ENCODE measurements at places on chromosomes 13 and 19.
A peak's percentile ranks its signal among the peaks of the same experiment; 100 is the strongest.

DNA sequence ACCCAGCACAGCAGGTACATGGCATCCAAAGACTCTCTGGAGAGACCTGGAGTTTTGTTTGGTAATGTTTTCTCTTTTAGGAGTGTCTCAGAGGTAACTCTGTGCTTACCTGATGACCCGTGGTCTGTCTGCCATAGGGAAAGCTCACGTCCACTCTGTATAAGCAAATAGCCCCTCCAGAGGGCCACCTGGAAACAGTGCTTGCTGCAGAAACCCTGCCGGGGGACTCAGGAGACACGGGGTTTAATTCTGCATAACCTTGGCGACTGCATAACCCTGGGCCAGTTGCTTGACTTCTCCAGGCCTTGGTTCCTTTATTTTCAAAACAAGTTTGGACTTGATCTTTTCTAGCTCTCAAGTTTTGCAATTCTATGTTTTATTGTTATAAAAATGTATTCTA, 187.2 kb upstream of the SOX1 start:
- DNase-seq = no peak

DNA sequence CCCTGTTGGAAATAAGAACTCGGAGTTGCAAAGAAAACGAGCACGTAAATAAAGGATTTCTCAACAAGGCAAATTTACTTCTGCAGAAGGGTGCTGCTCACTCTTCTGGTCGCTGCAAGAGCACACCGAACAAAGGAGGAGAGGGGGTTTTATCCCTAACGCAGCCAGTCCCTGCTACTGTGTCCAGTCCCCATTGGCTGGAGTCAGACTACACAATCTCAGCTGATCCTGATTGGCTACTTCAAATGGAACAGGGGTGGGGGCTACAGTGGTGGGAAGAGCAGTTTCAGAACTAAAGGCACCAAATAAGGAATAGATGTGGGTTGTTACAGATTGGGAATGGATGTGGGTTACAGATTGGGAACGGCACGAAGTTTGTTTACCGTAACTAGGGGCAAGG, 63.9 kb upstream of the MCF2L start:
- no peak for DNase-seq

DNA sequence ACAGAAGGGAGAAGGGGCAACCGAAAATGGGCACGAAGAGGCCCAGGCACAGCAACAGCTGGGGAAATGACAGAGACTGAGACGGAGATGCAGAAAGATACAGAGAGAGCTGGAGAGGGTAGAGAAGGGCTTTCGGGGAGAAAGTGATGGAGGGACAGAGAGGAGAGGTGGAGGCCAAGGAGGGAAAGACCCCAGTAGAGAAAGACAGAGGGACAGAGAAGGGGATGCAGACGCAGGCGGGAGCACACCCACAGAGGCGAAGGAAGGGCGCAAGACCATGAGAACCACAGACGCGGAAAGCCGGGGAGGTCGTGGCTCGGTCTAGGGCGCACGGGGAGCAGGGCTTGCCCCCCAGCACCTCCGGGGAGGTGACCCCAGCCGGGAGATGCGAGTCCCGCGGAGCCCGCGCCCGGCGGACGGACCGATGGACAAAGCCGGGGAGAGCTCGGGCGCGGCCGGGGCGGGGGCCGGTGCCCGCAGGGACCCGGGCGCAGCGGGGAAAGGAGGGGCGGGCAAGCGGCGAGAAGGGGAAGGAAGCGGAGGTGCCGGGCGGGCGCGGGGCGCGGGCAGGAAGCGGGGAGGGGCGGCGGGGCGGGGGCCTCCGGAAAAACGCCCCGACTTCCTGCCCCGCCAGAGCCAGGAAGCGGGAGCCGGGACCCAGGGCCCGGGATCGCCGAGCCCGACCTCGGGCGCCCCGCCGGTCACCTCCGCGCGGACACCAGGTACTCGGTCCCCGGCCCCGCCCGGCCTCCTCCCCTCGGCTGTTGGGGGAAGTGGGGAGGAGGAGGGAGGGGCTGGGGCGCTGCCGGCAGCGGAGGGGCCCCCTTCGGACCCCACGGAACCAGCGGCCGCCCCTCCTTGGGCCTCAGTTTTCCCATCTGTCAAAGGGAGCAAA, at the start of gene ARHGEF1:
Gene ARHGEF1, plus strand, starts transcription at position 617 of the 895 bp plus-strand sequence. CDS start 4,899 bp downstream, outside the sequence.
- DNase-seq = no peak

- DNase-seq = no peak
Observed at GRCh38 chr19:38045554-38046253, 138.7 kb downstream of the SIPA1L3 start.

GRCh38 chr13:23086968-23087623, 93.7 kb upstream of the SGCG start:
- no peak for DNase-seq

DNA sequence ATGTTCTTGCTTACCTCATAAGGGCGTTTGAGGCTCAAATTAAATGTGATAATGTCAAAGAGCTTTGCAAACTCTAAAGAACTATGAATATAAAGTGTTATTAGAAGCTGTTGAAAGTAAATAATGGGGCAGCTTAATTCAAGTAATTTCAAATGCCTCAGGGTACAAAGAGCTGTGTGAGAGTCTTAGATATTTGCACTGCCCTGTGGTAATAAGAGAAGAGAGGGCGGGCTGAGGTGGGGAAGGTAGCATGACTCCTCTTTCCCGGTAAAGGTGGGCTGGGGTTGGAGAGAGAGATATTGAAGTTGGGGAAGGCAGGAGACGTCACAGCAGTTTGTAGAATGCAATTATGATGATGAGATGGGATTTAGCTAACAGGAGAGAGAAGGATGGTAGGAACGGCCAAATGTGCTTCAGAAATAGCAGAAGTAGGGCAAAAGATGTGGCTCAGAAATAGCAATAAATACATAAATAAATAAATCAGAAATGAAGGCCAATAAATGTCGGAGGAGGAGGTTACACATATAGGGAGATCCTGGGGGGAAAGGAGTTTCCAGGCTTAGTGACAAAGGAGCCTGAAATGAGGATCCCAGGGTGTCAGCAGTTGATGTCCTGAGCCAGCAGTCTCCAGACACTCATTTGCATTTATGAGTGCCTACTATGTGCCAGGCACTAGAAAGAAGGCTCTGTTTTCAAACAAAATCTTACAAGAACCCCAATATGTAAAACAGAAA, 35.7 kb upstream of the RCBTB2 start:
- no peak for DNase-seq

- DNase-seq = no peak
Observed at GRCh38 chr13:110330491-110331011, 23.5 kb downstream of the COL4A2 start.

DNA sequence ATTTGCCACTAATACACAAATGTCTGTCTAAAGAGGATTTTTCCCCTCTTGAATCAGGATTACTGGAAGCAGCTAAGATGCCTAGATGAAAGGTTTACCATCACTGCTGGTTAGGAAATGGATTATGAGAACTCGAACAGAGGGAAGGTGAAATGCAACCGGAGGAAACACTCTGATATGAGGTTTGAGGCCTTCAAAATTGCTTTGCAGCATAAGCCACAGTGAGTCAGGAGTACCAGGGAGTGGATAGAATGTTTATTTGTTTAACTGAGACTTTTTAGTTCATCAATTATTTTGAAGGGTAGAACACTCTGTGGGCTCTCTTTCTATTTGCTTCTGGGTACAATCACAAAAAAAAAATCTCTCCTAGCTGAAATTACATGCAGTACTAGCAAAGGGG, 18.1 kb downstream of the CDADC1 start:
- DNase-seq = no peak

- DNase-seq = peak; percentile 56
Observed at GRCh38 chr19:6459262-6460098, at the start of gene SLC25A23. Gene SLC25A23, minus strand, starts transcription at chr19:6459792. Its CDS starts 164 bp downstream, at chr19:6459628.

DNA sequence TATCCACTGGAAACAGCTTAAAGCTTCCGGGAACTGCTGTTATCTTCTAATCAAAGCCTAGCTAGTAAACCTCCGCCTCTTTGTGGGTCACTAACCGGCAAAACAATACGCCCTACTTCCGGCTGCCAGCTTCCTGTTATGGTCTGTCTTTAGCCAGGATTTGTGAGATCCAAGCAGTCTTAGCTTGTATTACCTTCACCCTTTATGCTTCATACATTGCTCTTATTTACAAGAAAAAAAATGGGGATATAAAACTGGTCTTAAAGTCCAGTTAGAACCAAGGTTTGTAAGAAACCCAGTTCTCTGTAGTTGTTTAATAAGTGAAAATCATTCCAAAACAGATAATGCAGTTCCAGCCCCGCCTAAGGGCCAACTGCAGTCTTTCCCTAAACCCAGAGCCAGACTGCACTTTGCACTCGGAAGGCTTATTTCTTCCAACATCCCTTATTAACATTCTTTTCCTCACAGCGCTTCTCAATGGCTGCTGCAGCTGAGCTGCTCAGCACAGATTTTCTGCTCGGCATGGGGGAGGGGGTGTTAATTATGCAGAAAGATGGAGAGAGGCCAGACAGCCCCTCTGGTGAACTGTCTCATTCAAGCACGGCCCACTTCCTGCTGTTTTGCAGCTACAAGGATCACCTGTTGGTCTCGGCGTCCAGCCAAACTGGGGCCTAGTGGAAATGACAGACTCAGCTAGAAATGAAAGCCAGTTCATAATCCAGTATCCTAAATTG, 368.4 kb downstream of the KLF12 start:
- peak; percentile 99 for DNase-seq

GRCh38 chr19:36577271-36577996, 4.3 kb upstream of the ZNF529 start:
- DNase-seq = no peak

DNA sequence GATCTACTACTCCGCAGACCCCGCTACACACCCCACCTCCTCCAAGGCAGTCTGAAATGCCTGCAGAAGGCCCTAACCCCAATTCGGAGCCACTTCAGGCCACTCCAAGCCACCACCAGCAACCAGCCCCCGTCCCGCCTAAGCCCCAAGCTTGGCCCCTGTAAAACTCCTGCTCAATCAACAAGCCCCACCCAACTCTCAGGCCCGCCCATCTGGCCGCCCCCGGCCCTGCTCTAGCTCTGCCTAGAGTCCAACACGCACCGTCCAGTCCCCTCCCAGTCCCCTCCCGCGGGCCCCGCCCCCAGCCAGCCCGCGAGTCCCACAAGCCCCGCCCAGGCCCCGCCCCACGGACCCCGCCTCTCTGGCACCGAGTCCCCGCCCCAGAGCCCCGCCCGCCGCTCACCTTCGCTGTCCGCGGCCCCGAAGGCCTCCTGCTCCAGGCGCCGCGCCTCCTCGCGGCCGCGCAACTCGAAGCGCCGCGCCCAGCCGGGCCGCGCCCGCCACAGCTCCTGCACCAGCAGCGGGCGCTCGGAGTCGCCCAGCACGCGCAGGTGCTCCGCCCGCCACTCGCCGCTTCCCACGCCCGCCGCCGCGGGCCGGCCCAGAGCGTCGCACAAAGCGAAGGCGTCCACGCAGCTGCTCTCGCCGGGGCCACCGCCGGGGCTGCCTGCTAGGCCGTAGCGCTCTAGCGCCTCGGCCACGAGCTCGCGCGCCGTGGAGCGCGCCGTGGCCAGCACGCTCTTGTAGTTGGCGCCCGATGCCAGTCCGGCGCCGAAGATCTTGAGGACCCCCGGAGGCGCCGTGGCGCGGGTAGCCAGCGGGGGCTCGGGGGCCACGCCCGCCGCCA, 1.6 kb downstream of the RASIP1 start:
- DNase-seq = peak; percentile 78

- no peak for DNase-seq
Observed at GRCh38 chr13:47158593-47158992, 261.7 kb upstream of the HTR2A start.

- peak; percentile 92 for DNase-seq
Observed at GRCh38 chr19:20051841-20052768, 12.8 kb upstream of the ZNF682 start.

- DNase-seq = no peak
Observed at GRCh38 chr13:53513226-53513625, 484.6 kb downstream of the OLFM4 start.

DNA sequence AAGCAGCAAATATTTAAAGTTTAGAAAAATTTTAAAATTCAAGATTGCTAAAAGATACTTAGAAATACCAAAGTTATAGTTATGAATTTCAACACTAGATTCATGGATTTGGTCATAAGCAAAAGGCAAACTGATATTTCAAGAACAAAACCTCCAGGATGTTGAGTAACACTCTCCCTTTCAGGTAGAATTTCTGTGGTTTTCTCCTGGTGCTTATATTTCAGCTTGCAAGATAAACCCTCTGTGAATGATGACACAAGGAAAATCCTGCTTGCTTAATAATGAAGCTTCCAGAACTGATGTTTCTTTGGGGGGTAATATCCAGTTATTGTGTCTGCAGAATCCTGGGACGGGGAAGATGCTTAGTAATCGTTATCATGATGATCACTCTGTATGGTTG, 320.3 kb upstream of the EDNRB start:
- no peak for DNase-seq

DNA sequence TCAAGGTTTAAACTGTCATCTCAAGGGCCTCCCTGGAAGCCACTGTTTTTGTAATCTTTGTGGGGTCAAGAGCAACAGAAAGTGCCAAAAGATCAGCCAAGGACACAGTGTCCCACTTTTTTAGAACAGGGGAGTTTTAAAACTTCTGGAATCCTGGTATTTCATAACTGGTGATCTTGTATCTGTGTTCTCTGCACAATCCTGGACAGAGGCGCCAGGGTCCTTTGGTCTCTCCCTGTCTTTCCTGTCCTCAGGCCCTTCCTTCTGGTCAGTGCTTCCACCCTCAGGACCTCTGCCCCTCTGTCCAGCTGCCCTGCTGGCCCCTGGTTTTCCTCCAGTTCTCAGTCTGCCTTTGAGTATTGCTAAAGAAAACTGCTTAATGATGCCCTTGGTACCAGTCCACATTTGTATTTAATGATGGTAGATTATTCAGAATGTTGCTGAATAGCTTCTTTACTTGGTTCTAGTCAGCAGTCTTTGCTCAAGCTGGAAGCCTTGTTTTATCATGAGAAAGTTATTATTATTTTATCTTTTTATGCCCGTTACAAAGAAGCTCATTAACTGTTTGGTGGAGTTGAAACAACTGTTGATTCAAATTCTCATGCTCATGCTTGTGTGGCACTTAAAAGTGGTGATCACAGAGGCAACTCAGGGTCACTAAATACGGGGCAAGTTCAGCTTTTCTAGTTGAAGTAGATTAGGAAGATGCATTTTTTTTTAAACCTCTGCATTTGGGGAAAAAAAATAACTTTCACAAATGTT, 47.5 kb downstream of the WASF3 start:
- no peak for DNase-seq

- peak; percentile 79 for DNase-seq
Observed at GRCh38 chr13:31846182-31846938, 107.0 kb downstream of the RXFP2 start.

DNA sequence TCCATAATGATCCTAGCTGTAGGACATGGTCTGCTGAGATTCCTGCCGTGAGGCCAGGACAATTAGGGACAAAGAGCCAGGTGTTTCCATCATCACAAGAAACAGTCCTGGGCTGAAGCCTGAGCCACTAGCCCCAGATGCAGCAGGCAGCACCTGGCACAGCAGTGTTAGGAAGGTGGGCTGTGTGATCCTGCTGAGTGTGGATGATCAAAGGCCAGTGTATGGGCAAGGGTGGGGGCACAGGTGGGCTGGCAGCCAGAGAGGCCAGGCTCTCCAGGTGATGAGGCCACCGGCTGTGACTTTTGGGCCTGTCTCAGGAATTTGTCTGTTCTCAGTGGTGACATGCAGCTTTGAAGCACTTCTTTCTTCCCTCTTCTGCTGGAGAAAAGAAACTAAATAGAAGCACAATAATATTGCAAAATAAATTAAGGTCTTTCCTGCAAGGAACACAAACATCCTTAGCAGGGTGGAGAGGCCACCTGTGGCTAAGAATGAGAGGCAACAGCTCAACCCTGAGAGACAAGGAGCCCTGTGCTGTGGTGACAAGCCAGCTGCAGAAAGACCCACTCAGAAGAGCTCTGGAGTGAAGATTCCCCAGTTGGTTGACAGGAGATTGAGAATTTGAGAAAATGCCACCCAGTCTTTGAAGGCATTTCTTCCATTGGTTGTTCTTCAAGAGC, 127.6 kb downstream of the KATNAL1 start:
- DNase-seq = no peak
